ENCODE measurements at places on chromosomes 12 and 14.

- no peak for DNase-seq
These were observed 6.8 kb downstream of the ARL6IP4 start for GRCh38 chr12:122987086-122987951.

DNA sequence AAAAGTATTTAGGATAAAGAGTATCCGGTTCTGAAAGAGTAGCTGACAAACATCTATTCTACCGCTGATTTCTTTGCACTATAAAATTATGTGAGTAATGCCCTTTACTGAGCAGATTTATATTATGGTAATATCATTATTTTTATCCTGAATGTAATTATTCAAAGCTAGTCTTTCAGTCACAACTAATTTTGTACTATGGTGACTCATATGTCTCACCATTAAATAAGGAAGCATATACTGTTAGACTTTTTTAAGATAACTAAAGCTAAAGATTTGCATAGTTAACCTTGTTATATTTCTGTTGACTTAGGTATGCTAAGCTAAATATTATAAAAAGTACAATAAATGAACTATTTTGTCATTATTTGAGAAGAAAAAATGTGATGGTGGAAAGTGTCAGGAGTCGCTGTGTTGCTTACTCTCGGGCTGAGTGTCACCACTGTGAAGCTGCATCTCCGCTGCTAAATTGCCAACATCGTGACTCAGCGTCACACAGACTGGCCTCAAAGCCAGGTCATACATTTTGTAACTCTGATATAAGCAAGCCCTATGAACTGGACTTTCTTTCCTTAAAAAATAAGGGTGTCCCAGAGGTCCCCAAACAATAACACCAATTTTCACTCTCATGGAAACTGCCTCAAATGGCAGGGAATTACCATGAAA is 69.1 kb upstream of the SSTR1 start:
- DNase-seq = no peak

DNA sequence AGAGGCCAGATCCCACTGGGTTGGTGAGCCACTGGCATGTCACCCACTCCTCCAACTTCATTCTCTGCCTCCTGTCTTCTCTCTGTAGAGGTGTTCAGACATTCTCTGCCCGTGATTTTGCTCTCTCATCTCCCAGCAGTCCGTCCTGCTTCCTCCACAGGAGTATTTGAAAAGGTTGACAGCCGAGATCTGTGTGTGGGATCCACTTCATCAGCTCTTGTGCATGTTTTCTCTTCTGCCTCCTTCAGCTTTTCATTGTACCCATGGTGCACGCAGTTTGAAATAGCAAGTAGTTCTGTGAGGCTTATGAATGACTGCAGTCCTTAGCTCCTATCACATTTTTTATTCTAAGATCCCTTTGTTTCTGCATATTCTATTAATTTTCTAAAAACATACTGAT is 34.8 kb downstream of the ZC3H14 start:
- no peak for DNase-seq

GRCh38 chr12:93683410-93683809 is 6.2 kb downstream of the CRADD start:
- no peak for DNase-seq

DNA sequence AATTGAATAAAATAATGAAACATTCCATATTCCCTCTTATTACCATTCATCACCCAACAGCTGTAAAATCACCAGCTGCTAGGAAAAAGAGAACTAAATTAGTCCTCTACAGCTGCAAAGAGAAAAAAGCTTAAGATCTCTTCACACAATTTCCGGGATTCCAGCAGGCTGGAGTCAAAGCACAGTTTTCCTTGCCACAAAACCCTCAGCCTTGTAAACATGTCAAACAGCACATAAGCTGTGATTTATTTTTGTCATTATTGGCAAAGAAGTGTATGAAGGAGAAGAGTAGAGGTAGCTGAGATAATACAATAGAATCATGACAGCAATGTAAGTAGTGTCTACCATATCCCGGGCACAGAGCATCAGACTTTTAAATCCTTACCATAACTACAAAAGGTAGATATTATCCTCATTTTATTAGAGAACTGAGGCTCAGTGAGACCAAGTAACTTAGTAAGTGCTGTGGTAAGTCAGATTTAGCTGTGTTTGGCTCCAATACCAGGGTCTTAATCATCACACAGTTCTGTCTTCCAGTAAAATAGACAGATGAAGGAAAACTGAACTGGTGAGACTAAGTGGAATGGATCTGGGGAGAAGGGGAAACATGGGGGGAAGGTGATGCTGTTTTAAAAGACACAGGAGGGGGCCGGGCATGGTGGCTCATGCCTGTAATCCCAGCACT is 57.3 kb downstream of the NTN4 start:
- DNase-seq = no peak

DNA sequence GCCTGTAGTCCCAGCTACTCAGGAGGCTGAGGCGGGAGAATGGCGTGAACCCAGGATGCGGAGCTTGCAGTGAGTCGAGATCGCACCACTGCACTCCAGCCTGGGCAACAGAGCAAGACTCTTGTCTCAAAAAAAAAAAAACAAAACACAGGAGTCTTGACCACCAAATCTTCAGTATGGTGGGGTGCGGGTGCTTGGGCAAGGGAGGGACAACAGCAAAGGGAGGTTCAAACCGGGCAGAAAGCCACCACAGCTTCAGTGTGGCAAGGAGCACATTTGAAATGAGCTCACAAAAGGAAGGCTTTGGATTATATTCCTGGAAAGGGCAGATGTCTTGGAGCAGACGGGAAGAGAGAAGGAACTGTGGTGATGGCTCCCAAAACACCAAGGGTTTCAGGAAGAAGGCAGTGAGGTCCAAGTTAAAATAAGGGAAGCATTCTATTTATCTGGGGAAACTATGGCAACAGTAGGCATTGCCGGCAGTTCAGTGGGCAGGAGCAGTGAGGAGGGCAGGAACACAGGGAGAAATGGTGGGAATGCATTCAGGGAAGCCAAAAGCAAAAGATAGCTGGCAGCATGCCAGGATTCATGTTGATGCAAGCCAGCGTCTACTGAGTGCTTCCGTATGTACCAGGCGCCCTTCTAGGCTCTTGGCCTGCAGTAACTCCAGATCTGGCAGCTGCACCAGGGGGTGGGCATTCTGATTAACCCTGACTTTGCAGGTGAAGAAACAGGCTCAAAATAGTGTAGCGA is 51.0 kb upstream of the SRSF5 start:
- DNase-seq = no peak

- DNase-seq = no peak
These were observed 18.9 kb downstream of the PYROXD1 start for GRCh38 chr12:21456291-21456780.

- DNase-seq = no peak
These were observed 220.6 kb downstream of the SYT1 start for GRCh38 chr12:79085106-79085682.

DNA sequence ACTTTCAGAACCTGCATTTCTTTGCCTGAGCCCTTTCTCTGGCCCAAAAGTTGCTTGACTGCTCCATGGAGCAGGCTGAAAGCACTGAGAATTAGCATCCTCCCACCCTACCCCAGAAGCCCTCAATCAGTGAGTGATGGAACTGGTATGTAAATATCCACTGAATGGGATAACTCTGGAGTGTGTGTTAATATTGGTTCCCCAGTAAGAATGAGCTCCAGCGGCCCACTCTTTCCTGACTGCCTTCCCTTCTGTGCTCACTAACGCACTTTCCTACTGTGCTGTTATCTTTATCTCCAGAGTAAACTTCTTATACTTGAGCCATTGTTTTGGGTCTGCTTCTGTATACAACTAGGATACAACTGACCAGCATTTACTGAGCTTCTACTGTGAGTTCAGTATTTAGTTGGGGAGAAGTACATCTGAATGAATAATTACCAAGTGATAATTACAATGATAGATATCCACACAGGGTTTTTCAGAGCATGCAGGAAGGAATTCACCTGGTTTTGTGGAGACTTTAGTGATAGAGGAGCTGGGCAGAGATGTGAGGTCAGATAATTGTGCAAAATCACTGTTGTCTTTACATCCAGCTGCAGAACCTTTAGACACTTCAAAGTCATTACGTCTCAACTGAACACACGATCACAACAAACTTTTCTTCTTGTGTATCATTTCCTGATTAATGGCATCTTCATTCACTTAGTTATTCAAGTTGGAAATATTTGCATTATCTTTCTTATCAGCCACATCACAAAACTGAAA is 149.2 kb upstream of the BTG1 start:
- DNase-seq = no peak

DNA sequence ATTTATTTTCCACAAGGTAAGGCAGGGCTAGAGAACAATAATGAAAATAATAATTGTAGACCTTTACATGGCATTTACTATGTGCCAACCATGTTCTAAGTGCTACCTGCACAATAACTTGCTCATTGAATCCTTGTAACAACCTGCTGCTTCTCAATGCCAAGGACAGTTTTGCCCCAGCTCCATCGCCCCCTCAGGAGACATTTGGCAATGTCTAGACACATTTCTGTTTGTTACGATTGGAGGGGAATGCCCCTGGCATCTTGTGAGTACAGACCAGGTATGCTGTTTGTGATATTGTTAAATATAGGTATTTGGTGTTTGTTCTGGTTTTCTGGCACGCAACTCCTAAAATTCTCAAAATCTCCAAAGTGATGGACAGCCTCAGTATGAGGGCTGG is 8.1 kb upstream of the ATXN2 start:
- no peak for DNase-seq

DNA sequence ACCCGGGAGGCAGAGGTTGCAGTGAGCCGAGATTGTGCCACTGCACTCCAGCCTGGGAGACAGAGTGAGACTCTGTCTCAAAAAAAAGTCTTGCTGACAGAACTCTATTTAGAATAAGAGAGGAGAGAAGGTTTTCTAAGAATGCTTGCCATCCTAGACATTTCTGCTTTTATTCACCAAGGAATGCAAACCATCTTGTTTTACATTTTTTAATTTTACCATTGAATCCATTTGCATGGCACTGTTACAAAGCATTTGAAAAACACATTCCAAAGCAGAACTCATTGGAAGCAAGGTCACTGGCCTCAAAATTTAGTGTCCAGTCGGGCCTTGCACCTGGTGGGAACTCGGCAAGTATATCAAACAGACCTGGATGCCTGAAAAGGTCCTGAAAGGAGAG is 44.2 kb upstream of the RASSF3 start:
- no peak for DNase-seq

DNA sequence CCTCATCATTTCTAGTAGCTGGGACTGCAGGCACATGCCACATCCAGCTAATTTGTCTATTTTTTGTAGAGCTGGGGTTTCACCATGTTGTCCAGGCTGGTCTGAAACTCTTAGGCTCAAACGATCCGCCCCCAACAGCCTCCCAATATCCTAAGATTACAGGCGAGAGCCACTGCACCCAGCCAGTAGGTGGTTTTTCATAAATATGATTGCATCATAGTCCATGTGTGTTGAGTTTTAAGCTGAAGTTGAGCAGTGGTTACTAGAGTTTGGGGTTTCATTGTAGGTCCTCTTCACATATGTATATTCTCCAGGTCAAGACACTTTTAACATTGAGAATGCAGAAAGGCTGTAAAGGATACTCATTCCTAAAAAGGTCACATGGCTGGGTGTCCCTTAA is 13.1 kb upstream of the TNS2 start:
- DNase-seq = no peak

- DNase-seq = no peak
These were observed 24.1 kb downstream of the FLVCR2 start for GRCh38 chr14:75602503-75602902.

GRCh38 chr14:20118795-20119194 is 8.3 kb downstream of the OR4K17 start:
- DNase-seq = no peak

GRCh38 chr12:45235087-45236025 is 19.5 kb downstream of the ANO6 start:
- no peak for DNase-seq

GRCh38 chr14:69039288-69039628 is 60.2 kb upstream of the ACTN1 start:
- DNase-seq = no peak

DNA sequence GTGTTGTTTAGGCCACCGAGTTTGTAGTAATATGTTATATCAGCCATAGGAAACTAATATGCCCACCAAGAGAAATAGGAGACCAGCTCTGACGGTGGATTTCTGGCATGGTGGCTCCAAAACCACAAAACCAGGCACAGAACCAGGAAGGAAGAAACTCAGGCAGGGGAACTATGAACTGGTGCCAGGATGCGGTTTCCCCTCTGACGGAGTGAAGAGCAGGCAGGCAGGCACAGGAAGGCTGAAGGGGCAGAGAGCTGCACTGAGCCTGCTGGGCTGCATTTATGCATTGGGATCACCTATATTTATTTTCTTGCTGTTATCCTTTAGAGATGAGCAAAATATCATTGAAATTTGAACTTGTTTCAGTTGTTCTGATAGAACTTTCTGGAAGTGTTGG is 479.4 kb downstream of the VRK1 start:
- no peak for DNase-seq

GRCh38 chr12:125310461-125310860 is 245.2 kb downstream of the AACS start:
- no peak for DNase-seq

- DNase-seq = no peak
These were observed 14.1 kb downstream of the PRKAB1 start for GRCh38 chr12:119681728-119682638.

DNA sequence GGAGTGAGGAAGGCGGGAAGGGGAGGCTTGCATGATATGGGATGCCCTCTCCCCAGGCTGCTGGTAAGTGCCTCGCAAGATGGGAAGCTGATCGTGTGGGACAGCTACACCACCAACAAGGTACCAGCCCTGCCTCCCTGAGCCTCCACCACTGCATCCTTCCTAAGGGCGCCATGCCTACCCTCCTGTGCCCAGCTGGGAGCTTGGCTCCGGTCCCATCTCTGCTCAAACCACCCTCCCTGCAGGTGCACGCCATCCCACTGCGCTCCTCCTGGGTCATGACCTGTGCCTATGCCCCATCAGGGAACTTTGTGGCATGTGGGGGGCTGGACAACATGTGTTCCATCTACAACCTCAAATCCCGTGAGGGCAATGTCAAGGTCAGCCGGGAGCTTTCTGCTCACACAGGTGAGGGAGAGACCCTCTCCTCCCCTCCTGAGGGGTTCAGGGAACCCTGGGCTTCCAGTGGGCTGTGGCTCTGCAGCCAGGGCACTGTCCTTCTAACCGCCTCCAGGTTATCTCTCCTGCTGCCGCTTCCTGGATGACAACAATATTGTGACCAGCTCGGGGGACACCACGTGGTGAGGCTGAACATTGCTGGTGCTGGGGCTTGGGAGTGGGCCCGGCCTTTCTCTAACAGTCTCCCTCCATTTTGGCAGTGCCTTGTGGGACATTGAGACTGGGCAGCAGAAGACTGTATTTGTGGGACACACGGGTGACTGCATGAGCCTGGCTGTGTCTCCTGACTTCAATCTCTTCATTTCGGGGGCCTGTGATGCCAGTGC is 2.6 kb downstream of the GNB3 start:
- DNase-seq = no peak

DNA sequence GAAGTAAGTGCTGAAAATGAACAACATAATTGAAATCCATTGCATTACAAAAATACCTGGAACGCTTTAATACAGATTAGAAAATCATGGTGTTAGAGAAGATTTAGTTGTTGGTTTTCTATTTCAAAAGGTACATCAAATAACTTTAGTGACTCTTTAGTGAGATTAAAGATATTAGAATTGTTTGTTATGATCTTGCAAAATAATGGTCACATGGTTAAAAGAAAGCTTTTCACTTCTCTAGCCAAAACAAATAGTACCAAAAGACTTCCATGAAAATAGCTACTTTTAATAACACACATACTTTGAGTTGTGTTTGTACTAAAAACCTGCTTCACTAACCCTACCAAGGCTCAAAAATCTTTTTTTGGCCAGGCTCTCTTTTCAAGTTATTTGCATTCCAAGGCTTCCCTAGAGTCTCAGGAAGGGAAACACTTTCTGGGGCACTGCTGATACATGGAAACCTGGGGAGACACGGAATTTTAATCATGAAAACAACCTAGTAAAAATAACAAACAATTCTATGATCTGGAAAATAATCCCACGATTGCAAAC is at the start of gene SLCO1A2:
Gene SLCO1A2, minus strand, starts transcription at position 147 of the 555 bp plus-strand sequence. CDS start 270 bp downstream, outside the sequence.
- DNase-seq = no peak
